ENCODE measurements at places on chromosomes 7 and 10. TPM values are rescaled to one million over a fixed set of nuclear protein-coding genes. Genes with fewer than 3 reads are reported as not detected.

- no peak for DNase-seq
- no peaks in the 10 kb centered on the region for H3K27me3 ChIP-seq
- H3K36me3 ChIP-seq, result no peaks in the 10 kb centered on the region
Observed at GRCh38 chr10:100045592-100045991, 35.8 kb upstream of the DNMBP start.

- H3K36me3 ChIP-seq, result no peaks in the 10 kb centered on the region
- peaks cover 47% of the 10 kb centered on the region for H3K4me1 ChIP-seq
- DNase-seq, result no peak
Observed at GRCh38 chr7:93146472-93147141, 1.6 kb downstream of the SAMD9L start.

DNA sequence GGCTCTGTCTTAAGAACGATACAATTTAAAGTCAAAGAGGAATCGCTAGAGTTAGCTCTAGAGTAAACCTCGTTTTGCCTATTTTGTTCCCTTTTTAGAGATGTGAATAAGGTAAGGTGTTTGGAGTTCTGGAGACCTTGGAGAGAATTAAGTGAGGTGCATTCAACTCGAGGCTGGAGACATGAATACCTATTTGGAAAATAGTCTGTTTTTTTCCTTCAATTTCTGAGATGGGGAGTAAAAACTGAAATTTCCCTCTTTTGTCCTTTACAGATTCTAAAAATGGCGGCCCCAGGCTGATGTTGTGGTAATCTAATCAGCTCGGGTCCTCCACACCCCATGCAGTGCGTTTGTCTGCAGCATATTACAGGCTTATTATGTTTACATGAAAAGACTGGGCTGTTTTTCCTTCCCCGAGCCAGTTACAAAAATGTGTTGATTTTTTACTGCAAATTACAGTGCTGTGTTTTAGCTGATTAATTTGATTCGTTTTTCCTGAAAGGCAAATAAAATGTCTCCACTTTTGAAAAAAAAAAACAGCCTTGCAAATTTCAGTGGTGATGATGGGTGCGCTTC is 1.5 kb downstream of the KMT2E start:
- no peaks in the 10 kb centered on the region for H3K27me3 ChIP-seq
- DNase-seq, result peak; percentile 34
- H3K4me1 ChIP-seq, result peaks cover 16% of the 10 kb centered on the region

DNA sequence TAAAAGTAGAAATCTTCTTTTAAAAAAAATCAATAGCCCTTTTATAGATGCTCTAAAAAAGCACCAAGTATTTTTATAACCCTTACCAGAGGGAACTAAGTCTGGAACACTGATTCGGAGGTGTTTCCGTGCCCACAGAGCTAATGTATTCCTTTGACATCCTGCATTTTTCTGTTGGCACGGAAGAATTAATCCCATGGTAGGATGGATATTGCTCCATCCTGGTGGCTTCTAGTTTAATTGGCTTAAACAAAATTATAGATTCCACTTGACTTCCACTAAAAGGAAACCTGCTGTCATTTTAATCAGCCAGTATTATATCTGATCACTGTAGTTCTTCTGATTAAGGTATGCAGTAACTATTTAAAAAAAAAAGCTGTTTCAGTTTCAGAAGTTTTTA is 164.0 kb upstream of the NPS start:
- no peaks in the 10 kb centered on the region for H3K27me3 ChIP-seq
- H3K4me1 ChIP-seq, result no peaks in the 10 kb centered on the region
- DNase-seq, result no peak
- H3K4me3 ChIP-seq, result no peak overlapping the region
- no peaks in the 10 kb centered on the region for H3K36me3 ChIP-seq

- H3K4me3 ChIP-seq, result no peak overlapping the region
- no peak for DNase-seq
- H3K27ac ChIP-seq, result no peak overlapping the region
- no peaks in the 10 kb centered on the region for H3K27me3 ChIP-seq
- no peaks in the 10 kb centered on the region for H3K4me1 ChIP-seq
Observed at GRCh38 chr10:128062881-128063563, 63.2 kb downstream of the MKI67 start.

DNA sequence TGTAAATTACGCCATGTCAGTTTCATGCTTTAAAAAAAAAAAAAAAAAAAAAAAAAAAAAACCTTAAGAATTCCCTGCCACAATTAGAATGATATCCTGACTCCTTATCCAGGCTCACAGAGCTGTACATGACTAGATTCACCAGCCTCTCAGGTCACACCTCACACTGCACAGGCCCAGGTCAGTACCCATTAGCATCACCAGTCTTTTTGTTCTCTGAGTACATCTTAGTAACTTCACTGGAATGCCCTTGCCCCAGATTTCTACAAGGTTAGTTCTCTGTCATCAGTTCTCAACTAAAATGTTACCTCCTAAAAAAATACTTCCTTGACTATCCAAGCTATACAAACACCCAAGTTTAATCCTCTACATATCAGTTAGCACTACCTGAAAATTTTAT is 211.0 kb downstream of the LRRN3 start:
- no peaks in the 10 kb centered on the region for H3K27me3 ChIP-seq
- no peaks in the 10 kb centered on the region for H3K4me1 ChIP-seq
- no peaks in the 10 kb centered on the region for H3K36me3 ChIP-seq
- no peak overlapping the region for H3K27ac ChIP-seq
- no peak for DNase-seq

DNA sequence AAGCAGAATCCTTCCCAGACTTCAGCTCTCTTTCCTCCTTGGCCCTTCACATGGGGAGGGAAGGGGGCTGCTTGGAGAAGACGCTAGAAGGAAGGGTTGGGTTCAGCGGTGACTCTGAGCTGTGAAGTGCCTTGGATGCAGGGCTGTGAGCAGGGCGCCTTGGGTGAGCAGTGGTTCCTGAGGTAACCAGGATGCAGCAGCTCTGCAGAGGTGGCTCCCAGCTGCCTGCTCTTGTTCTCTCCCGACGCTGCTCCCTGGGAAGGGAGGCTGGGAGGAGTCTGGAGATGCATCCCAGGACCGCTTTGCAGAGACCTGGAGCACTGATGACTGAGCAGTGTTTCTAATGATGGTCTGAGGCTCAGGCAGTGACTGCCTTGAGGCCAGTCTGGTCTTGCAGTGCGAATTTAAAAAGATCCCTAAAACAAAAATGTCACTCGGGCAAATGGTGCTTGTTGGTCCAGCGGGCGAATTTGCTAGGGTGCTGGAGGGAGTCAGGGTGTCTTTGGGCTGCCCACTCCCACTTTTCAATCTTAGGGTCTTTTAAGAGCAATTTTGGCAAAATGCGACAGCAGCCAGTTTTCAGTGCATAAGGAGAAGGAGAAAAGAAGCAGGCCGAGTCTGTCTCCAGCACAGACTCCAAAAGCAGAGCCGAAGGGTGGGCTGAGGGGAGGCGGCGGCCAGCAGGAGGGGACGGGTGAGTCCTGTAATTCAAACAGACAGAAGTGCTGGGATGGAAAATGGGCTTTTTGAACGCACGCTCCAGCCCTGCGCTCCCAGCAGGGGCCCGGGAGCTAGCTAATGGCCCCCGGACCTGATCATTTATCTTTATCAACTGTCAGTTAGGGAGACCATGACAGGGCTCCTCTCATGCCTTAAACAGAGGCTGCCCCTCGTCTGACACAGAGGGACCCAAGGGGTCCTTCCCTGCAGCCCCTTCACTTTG is 191.2 kb upstream of the SHH start:
- no peak for DNase-seq
- no peaks in the 10 kb centered on the region for H3K27me3 ChIP-seq
- H3K36me3 ChIP-seq, result no peaks in the 10 kb centered on the region

Gene CYP17A1
- total RNA-seq, result not detected

Gene IFIT1B
- not detected for total RNA-seq

Gene ASAH2B
- 19.6 TPM for total RNA-seq

Gene FAM107B
- 33.5 TPM for total RNA-seq

Measured in PC-3 (cell line).